Cerebellar nuclear complex (tissue), 1 donor: ENCODE measurements at places on chromosomes 2 and 18.

DNA sequence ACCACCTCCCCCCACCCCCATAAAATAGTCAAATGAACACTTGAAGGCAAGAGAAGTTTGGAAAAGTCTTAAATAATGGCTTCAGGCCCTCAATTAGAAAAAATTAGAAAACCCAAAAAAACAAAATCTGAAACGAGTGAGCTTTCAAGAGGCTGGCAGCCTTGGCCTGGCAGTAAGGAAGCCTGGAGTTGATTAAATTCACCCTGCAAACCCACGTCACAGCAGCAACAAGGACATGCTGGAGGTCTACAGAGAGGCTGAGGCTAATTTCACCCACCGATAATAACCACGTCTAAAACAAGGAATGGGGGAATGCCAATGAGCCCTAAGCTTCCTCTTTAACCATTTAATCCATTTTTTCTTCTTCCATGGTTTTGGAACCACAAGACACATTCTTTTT is 122.7 kb upstream of the SMAD7 start:
- DNase-seq = no peak

- no peak for DNase-seq
Measured at GRCh38 chr2:43370705-43371104, 144.3 kb upstream of the ZFP36L2 start.

GRCh38 chr2:60529785-60530627 is 23.4 kb downstream of the BCL11A start:
- no peak for DNase-seq

- no peak for DNase-seq
Measured at GRCh38 chr18:12657684-12658425, at the start of gene SPIRE1. TSS of gene SPIRE1 (minus strand) at chr18:12658107. CDS start at chr18:12657866, 241 bp downstream.

DNA sequence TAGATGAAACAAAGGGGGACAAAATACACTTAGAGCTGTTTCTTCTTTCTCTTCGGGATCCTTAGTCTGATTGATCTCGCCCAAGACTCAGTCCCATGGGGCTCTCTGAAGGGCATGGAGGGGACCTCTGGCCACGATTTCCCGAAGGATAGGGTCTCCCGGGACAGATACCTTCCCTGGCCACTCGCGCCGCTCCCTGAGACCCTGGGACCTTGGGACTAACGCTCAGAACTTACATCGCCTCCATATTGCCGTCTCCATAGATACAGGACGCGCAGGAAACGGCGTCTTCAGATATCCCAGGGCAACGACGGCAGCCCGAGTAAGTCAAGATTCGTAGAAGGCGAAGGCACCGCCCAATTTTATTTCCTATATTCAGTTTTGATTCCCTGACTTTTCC is at the start of gene CFAP65:
Gene CFAP65, minus strand, starts transcription at position 265 of the 400 bp plus-strand sequence. CDS start 2,468 bp downstream, outside the sequence.
- no peak for DNase-seq

GRCh38 chr2:135510577-135510976 is 20.4 kb downstream of the ZRANB3 start:
- DNase-seq = no peak

GRCh38 chr2:101752716-101753616 is 55.5 kb downstream of the MAP4K4 start:
- DNase-seq = peak; percentile 47

GRCh38 chr2:111954602-111955332 is 56.4 kb downstream of the MERTK start:
- no peak for DNase-seq

- no peak for DNase-seq
Measured at GRCh38 chr2:172234716-172235691, 132.3 kb upstream of the DLX2 start.

- DNase-seq = no peak
Measured at GRCh38 chr18:68284236-68284780, 430.6 kb downstream of the TMX3 start.

- no peak for DNase-seq
Measured at GRCh38 chr18:76426737-76427305, 68.2 kb downstream of the ZNF516 start.

DNA sequence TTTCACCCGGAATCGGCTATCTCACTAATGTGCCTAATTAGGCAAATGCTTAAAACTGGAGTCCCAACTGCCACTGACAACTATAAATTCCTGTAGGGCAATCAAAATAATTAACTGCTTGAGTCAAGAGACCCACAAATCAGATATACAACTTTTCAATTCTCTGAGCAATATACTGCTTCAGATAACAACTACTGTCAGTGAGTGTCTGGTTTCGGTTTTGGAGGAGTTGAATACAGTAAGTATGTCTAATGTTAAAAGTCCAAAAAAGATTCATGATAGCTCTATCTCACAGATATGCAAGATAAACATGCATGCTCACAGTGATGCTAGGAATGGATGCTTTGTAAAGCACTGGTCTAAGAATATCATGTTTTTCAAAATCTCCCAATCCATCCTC is 283.3 kb downstream of the NRXN1 start:
- DNase-seq = no peak

DNA sequence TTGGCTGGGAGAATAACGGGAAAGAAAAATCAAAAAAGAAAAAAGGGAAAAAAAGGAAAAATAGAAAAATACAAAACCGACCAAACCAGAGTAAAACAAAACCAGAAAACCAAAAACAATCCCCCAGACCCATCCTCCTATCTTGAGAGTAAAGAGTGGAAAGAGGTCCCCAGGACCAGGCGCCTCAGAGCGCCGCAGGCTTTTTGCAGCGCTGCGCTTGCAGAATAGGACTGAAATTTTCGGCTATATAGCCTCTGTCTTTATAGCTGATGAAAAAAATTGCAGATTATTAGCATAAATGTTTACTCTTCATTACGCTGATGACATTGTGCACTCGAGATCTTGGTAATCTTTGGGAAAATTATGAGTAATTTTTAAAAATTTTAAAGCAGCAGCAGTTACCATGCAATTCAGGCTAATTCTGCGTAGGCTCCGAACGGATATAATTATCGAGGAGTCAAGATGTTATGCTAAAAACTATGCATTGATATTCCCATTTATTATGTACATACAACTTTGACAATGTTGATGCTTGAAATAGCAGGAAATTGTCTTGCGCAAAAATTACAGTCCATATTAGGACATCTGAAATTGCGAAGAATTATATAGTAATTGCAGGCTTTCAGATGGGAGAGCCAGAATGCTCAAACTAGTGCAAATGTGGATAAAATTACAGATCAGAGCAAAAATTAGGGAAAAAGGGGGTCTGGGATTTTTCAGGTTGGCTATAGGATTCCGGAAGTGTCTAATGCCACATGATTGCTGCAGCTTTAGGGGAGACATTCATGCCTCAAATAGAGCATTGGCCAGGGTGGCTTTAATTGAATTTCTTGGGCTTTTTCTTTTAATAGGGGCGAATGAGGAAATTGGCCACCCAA is 8.3 kb downstream of the DLX1 start:
- no peak for DNase-seq

DNA sequence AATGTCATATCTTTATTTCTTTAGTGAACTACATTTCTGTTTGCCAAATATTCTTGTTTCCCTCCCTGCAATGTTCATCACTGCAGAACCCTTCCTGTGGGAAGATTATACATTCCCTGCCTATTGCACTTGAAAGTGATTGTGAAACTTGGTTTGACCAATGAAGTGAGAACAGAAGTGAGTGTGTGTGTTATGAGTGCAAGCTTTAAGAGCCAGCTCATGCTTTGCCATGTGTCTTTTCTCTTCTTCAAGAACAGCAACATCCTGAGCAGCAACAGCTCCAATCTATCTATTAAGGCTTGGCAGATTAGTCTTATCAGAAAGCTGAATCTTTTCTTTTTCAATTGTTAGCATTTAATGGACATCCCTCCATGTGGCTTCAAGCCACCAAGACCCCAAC is 42.0 kb upstream of the UBE2E3 start:
- DNase-seq = no peak

DNA sequence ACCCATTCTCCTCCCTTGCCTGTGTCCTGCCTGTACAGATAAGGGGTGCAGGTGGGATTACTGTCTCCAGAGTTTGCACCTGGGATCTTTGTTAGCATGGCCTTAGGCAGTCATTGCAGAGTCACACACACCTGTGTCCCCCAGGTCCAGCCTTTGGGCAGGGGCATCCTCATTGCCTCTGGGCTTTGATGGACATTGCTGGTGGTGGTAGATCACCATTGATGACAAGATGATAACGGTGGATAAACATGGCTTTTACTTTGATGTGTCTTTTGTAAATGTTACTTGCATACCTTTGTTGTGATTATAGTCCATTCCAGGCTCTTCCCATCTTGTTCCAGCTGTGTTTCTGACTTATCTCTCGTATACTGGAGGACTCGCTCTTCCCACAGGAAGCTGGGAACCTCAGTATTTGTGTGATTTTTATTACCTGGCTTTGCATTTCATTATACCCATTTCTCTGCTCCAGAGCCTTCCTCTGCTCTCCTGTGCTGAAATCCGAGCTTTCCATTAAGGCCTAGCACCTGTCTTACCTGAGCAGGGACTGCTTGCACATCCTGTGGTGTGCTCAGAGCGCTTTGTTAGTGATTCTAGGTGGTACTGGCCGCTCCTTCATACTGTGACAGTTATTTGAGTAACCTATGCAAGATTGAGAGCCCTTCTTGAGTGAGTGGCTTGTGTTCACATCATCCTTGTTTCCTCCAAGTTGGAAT is 79.2 kb downstream of the PTPRM start:
- no peak for DNase-seq

GRCh38 chr2:165440367-165440766 is 29.1 kb upstream of the CSRNP3 start:
- no peak for DNase-seq

GRCh38 chr18:6807515-6808257 is 78.2 kb downstream of the ARHGAP28 start:
- no peak for DNase-seq

GRCh38 chr18:34631093-34631966 is 78.8 kb upstream of the DTNA start:
- DNase-seq = no peak

DNA sequence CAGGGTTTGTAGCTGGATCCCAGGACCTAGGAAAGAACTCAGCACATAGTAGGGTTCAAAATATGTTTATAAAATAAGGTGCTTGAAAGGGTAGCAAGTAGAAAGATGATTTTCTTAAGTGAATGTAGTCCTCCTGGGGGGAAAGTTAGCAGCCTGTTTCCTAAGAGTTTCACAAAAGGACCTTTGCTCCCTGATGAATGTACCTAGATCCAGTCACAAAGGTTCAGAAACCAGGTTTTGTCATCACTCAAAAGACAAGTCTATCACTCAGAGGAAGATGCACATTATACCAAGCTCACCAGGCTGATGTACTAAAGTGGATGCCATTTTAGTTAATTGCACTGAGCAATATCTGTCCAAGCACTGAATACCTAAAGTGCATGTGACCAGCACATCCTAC is 378.2 kb downstream of the BCL11A start:
- no peak for DNase-seq

GRCh38 chr2:24929230-24929629 is 9.2 kb upstream of the ADCY3 start:
- DNase-seq = no peak

GRCh38 chr18:14031053-14031452 is 101.2 kb downstream of the ZNF519 start:
- DNase-seq = no peak

DNA sequence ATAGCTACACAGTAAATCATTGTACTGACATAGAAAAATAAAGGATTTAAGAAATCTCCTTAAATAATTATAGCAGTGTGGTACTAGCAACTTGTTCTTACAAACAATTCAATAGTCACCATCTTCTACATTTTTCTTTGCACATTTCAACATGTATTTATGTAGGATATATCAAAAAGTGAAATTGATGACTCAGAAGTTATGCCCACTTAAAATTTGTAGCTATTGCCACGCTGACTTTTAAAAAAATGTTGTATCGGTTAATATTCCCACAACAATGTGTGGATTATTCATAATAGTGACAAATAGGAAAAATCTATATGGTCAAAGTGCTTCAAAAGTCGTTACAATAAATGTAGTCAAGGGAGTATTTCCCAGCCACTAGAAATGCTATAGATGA is 6.7 kb downstream of the TGFA start:
- no peak for DNase-seq

- DNase-seq = no peak
Measured at GRCh38 chr18:6031002-6031401, 135.7 kb upstream of the TMEM200C start.

GRCh38 chr2:241870081-241870541 is 582 bp downstream of the RTP5 start:
- no peak for DNase-seq

GRCh38 chr2:65227020-65227455 is 593 bp upstream of the ACTR2 start:
- DNase-seq = no peak

- no peak for DNase-seq
Measured at GRCh38 chr18:13328213-13328612, 109.7 kb downstream of the LDLRAD4 start.

DNA sequence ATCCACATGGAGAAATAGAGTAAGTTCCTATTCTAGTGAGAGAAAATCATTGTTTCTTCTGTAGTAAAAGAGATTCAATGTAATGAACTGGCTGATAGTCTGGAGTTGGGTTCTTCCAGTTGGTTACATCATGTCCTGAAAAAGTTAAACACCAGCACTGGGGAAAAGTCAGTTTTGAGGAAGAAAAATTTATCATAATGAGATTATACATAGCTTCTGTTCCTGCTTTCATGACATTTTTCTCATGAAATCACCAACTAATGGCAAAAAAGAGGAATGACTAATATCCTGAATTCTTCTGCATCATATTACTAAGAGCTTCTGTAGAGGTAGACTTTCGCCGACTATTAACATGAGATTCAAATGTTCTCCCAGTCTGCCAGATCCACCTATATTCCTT is 69.2 kb upstream of the SLC9A2 start:
- no peak for DNase-seq

- DNase-seq = peak; percentile 21
Measured at GRCh38 chr2:25982273-25982967, at the start of gene KIF3C. TSS of gene KIF3C (minus strand) at chr2:25982497. CDS start at chr2:25981917, 580 bp downstream.

DNA sequence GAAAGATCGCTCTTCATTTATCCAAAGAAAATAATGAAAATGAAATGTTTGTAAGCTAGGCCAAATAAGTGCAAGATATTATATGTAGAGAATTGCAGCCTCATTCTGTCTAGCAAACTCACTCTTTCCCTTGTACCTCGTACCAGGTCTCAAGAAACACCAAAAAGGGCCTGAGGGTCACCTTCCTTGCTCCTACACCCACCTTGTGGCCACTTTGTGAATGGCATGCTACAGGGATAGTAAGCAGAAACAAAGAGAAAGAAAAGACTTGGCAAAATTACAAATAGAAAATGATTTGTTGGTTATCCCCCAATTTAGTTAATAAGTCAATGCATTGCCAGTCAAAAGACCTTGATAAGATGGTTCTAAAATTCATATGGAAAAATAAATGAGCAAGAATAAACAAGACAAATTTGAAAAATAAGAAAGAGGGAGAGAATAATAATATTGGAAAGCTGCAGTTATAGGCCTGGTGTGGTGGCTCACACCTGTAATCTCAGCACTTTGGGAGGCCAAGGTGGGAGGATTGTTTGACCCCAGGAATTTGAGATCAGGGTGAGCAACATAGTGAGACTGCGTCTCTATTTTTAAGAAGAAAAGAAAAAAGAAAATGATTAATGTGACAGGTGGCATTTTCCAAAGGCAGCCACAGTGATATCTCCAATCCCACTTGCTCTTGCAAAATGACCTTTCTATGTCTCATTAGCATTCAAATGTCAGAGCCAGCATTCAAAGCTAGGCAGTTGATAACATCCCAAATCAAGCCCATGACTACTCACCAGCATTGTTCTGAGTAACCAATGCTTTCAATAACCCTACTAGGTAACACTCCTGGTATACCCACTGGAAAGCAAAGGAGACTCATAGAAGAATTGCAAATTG is 38.8 kb upstream of the BMP10 start:
- DNase-seq = no peak
